ENCODE measurements at places on chromosomes 7 and 10.

DNA sequence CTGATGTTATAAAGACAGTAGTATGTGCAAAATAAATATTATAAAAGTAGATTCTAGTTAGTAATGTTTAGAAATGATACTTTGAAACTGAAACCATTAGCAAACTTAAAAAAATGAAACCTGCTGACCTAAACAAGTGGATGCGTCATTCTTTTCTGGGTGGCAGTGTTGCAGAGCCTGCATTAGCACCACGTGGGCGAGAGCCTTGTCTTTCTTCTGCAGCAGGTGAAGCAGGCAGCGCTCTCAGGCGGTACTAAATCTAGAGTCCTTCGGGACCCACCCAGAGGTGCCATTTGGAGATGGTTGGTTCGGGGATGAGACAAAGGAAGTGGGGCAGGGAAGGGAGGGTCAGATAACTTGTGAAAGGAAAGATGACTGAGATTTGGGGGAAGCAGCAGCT is 759.1 kb upstream of the IGFBP3 start:
- no peak for DNase-seq

- peak; percentile 10 for DNase-seq
Measured at GRCh38 chr10:97515271-97515978, 16.7 kb downstream of the UBTD1 start.

DNA sequence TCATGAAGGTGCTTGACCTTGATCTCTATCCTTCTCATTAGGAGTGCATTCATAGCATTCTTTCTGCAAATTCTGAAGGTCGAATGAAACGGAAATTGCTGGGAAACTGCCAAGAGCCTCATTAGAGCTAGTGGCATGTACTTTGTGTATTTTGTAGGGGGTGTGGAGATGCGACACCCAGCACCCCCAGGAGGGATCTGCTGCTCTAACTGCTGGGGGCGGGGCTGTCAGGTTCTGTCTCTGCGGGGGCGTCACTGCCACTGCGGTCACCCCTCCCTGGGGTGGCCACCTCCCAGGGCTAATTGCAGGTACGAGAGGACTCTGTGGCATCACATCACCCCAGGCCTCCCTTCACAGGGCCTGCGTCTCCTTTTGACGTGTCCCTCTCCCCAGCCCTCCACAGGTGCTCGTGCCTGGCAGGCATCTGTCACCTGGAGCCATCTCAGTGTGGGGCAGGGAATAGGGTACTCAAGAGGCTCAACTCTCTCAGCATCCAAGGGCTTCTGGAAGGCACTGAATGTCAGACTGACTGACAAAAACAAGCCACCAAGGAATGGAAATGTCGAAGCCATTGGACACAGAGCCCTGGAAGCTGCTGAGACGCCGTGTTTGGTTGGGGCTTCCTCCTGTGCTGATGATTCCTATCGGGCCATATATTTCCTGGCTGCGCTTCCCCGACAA is 151.1 kb downstream of the ACTR3B start:
- DNase-seq = no peak

DNA sequence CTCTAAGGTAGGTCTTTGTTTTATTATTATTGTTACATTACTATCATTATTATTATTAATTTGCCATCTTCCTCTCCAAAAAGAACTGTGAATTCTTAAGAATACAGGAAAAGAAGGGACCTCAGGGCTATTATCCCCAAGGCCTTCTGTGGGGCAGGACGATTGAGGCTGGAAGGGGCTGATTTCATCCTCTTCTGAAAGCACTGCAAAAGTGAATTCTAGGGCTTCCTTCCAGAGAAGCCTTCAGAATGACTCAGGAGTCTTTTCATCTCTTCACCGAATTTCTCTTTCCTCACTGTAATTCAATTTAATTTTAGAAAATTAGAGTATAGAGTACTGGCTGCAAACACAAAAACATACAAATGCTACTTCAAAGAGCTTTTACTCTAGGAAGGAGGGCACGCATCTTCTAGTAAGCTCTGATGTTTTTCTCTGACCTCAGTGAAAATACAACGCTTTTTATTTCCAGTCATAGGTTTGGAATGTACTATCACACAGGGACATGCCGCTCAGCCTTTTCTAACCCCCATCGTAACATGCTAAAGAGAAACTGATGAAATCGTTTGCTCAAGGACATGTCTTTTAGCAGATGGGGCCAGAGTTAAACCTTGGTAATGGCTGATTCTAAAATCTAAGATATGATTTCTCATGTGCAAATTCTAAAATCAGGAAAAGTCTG is 280.2 kb upstream of the PITRM1 start:
- peak; percentile 94 for DNase-seq

- no peak for DNase-seq
Measured at GRCh38 chr10:126704649-126705048, 34.2 kb upstream of the C10orf90 start.

DNA sequence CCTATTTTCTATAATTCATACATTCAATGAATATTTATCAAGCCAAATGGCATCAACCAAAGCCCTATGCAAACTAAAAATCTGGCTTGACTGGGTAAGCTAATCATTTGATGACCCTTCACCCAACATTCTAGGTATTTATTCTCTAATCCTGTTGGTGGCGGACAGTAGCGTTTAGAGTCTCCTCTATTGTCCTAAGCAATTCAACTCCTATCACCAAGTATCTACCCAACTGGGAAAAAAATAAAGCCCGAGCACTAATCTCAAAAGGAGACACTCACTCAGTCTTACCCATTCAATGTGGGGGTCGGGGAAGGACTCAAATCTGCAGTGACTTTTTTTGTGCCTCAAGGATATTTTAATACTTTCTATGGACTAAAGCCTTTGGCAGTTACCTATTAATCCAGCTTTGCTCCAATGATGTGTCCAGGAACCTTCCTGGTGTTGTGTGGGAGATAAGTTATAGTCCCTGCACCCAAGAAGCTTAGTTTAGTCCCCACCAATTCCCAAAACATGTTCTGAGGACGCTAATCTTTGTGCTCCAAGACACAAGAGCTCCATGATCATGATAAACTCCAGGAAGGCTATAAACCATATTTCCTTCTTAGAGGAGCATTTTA is 30.6 kb downstream of the DNMBP start:
- no peak for DNase-seq

GRCh38 chr10:44393051-44393630 is 8.2 kb upstream of the CXCL12 start:
- DNase-seq = peak; percentile 46

GRCh38 chr7:140316165-140316661 is 82.1 kb downstream of the SLC37A3 start:
- DNase-seq = peak; percentile 67

- no peak for DNase-seq
Measured at GRCh38 chr7:13067036-13067435, 379.6 kb downstream of the ARL4A start.

- DNase-seq = no peak
Measured at GRCh38 chr7:157461573-157462418, 125.0 kb downstream of the DNAJB6 start.

- no peak for DNase-seq
Measured at GRCh38 chr10:7251696-7252465, 159.0 kb downstream of the SFMBT2 start.

DNA sequence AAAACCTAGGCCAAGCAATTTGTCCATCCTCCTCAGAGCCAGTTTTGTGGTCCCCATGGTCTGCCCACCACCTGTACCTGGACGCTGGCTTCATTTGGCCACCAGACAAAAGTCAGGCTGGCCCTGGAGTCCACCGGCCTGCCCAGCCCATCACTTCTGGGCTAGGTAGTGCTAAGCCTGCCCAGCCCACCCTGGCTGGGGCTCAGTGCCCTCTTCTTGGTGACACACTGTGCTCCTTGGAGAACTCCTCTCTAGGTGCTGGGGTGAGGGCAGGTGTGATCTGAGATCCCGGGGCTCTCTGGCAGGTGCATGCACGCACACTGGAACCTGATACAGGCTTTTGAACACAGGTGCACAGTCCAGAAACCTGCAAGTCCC is 1.1 kb downstream of the AIFM2 start:
- DNase-seq = no peak

GRCh38 chr10:118624747-118625146 is 29.3 kb upstream of the PRLHR start:
- no peak for DNase-seq

DNA sequence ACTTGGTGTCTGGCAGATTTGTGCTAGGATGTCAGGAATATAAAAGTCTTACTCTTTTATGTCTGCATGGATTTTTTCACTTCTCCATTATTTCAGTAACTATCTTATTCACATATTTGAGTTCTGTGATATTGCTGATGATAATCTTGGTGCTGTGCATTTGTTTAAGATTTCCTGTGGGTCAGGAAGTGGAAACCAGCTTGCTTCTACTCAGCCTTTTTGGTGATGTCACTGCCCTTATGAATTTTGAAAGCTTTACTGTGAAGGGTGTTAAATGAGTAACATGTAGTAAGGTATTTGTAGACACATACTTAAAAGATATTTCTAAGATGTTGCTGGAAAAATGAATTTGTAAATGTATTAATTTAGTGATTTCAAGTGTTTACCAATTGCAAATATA is 69.5 kb upstream of the VOPP1 start:
- DNase-seq = no peak

- peak; percentile 48 for DNase-seq
Measured at GRCh38 chr7:92973974-92974373, 137.6 kb upstream of the CDK6 start.

DNA sequence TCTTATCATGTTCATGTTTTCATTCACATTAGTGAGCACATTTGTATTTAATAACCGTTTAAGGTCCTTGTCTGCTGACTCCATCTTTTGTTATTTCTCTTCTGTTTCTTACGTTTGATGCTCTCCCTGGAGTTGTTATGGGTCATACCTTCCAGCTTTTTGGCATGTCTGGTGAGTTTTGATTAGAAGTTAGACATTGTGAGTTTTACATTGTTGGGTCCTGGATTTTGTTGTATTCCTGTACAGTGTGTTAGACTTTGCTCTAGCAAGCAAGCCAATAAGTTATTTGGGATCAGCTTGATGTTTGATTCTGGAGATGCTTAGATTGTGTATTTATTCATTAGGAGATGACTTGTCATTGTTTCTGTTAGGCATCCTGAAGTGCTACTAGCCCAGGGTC is 16.9 kb downstream of the OLAH start:
- DNase-seq = no peak

GRCh38 chr7:44470135-44470479 is 20.4 kb downstream of the NUDCD3 start:
- DNase-seq = peak; percentile 63

DNA sequence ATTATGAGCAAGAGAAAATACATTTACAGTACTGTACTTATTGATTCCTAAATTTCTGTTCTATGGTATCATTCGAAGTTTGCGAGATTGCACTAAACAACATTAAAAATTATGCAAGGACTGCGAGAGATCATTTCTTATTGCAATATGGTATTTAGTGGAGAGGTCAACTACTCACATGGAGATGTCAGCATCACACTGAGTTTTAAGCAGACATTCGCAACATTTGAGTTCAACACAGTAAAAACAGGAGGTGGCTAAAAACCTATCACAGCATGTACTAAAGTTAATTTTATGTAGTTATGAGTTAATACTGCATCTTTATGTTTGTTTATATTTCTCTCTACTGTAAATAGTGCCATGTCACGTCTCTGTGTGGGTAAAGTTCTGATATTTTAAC is 53.5 kb downstream of the JMJD1C start:
- DNase-seq = no peak

GRCh38 chr10:11448190-11448544 is 163.3 kb downstream of the USP6NL start:
- no peak for DNase-seq

GRCh38 chr10:78802866-78803265 is 265.9 kb upstream of the ZMIZ1 start:
- DNase-seq = peak; percentile 42

DNA sequence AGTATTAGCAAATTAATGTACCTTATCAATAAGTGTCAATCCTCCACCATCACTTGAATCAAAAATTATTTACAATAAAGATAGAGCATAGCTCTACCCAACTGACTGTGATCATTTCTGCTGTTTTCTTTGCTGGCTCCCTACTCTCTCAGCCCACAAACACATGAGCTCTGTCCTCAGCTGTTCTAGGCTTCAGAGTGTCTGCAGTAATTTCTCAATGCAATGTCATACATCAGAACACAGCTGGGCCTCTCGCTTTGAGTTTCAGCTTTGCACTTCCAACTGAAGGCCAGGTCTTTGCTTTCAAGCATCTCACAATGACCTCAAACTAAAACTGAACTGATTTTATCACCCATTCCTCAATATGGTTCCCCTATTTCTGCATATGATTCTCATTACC is 55.7 kb downstream of the RNF133 start:
- no peak for DNase-seq

GRCh38 chr7:2639181-2639681 is 7.4 kb downstream of the TTYH3 start:
- no peak for DNase-seq

DNA sequence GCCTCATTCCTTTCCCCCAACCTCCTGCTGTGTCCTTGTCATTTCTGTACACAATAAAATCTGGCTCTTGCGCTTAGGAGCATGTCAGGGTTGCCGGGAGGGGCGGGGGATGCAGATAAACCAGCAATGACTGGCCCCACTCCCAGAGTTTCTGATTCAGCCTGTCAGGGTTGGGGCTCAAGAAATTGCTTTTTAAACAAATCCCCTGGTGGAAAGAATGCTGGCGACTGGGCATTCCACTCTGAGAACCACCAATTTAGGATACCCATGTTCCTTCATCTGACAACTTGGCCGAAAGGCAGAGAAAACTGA is 376.4 kb downstream of the TCERG1L start:
- DNase-seq = no peak

GRCh38 chr7:46933596-46933995 is 648.3 kb downstream of the TNS3 start:
- DNase-seq = peak; percentile 65

- no peak for DNase-seq
Measured at GRCh38 chr10:126011995-126012394, 115.6 kb downstream of the FANK1 start.

DNA sequence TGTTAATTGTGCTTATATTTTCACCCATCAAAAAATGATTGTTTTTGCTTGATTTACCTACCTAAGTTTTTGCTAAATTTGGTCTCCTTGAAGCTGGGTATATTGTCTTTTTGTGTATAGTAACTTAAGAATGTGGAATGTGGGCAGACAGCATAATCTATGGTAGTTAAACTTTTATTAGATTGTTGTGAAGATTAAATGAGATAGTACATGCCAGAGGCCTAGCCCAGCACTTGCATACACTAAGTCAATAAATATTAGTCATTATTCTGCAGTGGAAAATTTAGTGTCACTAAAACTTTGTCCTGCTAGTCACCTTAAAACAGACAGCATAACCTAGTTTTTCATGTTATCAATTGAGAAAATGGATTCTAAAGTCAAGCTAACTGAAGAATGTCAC is 19.3 kb upstream of the RPA3 start:
- no peak for DNase-seq

DNA sequence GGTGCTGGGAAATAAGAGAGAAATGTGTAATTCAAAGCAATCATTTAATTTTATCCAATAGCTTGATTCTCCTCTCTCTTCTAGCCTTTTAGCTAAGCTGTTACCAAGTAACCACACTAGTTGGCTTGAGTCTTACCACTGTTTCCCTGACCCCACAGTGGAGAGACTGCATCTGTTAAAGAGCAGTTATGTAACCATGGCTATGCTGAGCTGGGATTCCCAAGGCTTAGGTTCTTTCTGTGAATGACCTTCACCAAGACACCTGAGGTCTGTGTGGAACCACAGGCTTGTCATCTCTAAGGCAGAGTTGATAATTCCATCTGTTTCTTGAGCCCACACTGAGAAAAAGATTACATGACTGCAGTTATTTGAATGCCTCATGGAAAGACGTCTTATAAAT is 47.7 kb upstream of the ATRNL1 start:
- peak; percentile 4 for DNase-seq
